Right forelimb (tissue), 1 donor: ENCODE measurements at places on chromosomes 3 and 15.

- peak; percentile 52 for DNase-seq
Observed at GRCh38 chr3:160038862-160039562, 50.4 kb downstream of the IL12A start.

DNA sequence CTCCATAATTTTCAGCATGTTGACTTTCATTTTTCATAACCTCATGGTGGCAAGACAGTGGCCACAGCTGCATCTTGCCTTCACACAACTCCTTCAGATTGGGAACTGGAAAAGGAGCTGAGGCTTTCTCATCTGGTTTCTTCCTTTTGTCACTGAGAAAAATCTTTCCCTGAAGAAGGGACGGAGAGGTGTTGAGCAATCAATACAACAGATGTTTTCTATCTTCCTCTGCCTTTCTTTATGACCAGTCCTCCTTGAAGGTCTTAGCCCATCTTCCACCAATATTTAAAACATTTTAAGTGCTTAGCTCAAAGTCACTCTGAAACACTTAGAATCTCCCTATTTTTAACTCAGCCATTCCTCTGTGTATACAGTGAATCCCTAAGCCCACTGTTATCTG lies 11.9 kb downstream of the ZNF660 start:
- DNase-seq, result no peak

- DNase-seq, result peak; percentile 71
Observed at GRCh38 chr3:49616491-49616941, 57.6 kb upstream of the APEH start.

DNA sequence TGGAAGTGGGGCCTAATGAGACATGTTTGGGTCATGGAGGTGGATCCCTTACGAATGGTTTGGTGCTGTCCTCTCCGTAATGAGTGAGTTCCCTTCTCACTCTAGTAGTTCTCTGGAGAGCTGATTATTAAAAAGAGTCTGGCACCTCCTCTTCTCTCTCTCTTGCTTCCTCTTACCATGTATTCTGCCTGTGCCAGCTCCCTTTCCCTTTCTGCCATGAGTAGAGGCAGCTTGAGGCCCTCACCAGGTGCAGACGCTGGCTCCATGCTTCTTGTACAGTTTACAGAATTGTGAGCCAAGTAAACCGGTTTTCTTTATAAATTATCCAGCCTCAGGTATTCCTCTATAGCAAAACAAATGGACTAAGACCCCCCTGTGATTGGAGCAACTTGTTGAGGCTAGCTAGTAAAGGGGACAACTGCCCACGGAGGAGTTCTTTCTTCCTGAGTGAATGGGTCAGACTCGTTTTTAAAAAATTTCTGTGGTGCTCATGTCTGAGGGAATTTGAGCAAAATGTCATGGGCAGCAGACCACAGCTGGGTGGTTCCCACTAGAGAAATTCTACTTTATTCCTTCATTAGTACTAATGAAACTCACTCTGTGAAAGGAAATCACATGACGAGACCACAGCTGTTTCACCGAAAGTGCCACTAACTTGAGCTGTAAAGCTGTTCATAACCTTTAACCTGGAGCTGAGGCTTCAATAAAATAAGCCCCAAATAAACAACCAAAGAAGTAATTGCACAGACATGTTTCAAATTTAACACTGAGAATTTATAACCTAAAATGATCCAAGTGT lies 210.0 kb downstream of the NFKBIZ start:
- no peak for DNase-seq

DNA sequence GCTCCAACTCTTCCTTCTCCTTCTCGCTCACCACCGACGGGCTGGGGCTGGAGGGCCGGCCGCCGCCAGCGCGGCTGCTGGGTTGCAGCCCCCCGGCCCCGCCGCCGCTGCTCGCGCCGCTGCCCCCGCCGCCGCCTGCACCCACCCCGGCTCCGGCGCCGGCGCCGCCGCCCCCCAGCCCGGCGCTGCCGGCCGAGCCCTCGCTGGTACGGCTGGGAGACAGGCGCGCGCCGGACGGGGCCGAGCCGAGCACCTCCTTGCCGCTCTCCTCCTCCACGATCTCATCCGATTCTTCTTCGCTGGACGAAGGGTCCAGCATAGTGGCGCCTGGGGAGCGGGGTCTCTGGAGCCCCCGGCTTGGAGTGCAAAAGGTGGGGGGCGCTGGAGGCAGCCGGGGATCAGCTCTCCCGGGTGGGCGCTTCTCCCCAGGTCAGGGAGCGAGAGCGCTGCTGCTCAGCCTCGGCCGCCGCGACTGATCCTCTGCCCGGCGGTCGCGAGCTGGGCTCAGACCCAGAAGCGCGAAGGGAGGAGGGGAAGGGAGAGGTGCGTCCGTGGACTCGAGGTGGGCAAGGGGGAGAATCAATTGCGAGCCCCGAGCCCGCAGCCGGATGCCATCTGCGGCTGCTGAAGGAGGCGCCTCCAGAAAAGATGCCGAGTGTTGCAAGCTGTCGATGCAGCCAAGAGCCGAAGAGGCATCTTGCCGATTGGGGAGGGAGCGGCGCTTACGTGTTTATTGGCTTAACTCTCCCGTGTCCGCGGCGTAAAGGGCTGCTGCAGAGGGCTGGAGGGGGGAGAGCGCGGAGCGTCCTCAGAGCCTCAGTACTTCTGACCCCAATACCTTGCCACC lies at the start of gene CADPS:
Gene CADPS, minus strand, starts transcription at position 706 of the 847 bp plus-strand sequence. Its CDS starts 387 bp downstream, at position 319.
- peak; percentile 46 for DNase-seq

- DNase-seq, result peak; percentile 50
Observed at GRCh38 chr15:62306851-62307504, 141.9 kb upstream of the C2CD4B start.

- DNase-seq, result no peak
Observed at GRCh38 chr3:43017004-43017403, 37.9 kb downstream of the GASK1A start.

DNA sequence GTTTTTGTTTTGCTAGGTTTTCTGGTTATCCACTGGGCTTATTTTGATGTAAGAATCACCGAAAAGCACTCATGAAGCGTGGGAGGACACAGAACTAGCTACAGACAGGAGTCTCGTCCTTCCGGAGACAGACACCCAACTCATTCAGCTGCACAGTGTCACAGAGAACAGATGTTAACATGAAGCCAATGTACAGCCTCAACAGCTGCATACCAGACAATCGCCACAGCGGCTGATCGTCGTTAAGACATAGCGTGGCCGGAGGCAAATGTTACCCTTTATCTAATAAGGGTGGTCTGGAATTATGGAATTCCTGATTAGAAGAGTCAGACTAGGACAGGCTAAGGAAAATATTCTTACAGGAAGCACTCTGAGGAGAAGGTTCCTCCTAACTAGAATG lies 1.1 kb upstream of the PYGO1 start:
- peak; percentile 52 for DNase-seq

- DNase-seq, result no peak
Observed at GRCh38 chr15:26981492-26981891, 10.5 kb downstream of the GABRG3 start.

DNA sequence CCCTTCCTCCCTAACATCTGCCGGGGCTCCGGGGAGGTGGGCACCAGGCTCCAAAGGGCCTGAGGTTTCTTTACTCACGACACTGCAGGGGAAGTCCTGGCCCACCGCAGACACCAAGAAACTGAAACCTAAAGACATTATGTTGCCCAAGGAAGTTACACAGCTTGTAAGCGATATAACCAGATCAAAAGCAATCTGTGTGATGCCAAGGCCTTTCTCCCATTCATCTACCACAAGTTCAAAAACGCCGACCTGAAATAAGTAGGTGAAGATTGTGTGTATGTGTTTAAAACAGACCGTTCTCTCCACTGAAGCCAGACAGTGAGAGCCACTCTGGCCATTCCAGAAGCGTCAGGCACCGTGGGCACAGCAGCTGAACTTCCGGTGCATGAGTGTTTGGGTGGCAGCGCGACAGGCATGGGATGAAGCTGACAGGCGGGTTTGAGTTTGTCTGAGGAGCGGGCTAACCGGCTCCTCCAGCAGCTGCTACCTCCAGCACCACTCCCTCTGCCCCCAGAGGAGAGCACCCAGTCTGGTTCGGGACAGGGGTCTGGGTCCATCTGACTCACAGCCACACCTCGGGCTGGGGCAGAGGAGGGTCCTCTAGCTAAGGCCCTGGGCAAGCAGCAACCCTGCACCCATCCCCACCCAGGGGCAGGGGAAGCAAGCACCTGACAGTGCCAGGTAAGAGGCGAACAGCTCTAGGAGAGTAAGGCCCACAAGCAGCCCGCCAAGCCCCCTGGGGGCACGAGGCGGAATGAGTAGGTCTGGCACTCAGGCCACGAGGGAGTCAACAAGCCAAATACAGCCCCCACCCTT lies 1.3 kb downstream of the TNK2 start:
- no peak for DNase-seq
